ENCODE measurements at places on chromosomes 16 and 17.
A peak's percentile ranks its signal among the peaks of the same experiment; 100 is the strongest.

GRCh38 chr16:85600530-85601271, 12.4 kb upstream of the GSE1 start:
- H3K4me1 ChIP-seq, result peaks cover 10% of the 10 kb centered on the region
- DNase-seq, result no peak
- H3K36me3 ChIP-seq, result peaks cover 7% of the 10 kb centered on the region
- no peak overlapping the region for H3K4me3 ChIP-seq

GRCh38 chr17:17929655-17930380, 42.4 kb downstream of the TOM1L2 start:
- H3K4me1 ChIP-seq, result no peaks in the 10 kb centered on the region
- H3K27me3 ChIP-seq, result no peaks in the 10 kb centered on the region
- H3K4me3 ChIP-seq, result no peak overlapping the region
- no peaks in the 10 kb centered on the region for H3K36me3 ChIP-seq
- DNase-seq, result no peak

DNA sequence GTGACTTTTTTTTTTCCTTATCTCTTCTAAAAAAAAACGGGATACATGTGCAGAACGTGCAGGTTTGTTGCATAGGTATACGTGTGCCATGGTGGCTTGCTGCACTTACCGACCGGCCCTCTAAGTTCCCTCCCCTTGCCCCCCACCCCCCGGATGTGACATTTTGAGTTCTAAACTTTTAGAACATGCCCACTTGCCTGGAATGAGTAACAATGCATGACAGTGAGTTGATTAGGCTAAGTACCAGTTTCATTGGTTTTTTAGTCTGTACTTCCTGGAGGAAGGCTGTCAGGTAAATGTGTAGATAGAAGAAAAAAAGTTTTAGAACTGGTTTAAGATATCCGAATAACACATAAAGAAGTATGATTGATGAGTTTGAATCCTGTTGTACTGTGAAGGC, 4.0 kb downstream of the BPTF start:
- H3K27ac ChIP-seq, result no peak overlapping the region
- peak; percentile 51 for DNase-seq
- no peak overlapping the region for H3K4me3 ChIP-seq
- peaks cover 45% of the 10 kb centered on the region for H3K4me1 ChIP-seq
- peaks cover 2% of the 10 kb centered on the region for H3K36me3 ChIP-seq

- no peak for DNase-seq
- no peaks in the 10 kb centered on the region for H3K36me3 ChIP-seq
- peaks cover 13% of the 10 kb centered on the region for H3K4me1 ChIP-seq
- no peaks in the 10 kb centered on the region for H3K27me3 ChIP-seq
- H3K27ac ChIP-seq, result no peak overlapping the region
Measured at GRCh38 chr16:2956579-2956956, 7.5 kb upstream of the KREMEN2 start.

- no peak overlapping the region for H3K4me3 ChIP-seq
- H3K36me3 ChIP-seq, result no peaks in the 10 kb centered on the region
- H3K27ac ChIP-seq, result no peak overlapping the region
- H3K27me3 ChIP-seq, result peaks cover 8% of the 10 kb centered on the region
- no peak for DNase-seq
- peaks cover 16% of the 10 kb centered on the region for H3K4me1 ChIP-seq
Measured at GRCh38 chr16:814974-815373, 14.4 kb upstream of the GNG13 start.

DNA sequence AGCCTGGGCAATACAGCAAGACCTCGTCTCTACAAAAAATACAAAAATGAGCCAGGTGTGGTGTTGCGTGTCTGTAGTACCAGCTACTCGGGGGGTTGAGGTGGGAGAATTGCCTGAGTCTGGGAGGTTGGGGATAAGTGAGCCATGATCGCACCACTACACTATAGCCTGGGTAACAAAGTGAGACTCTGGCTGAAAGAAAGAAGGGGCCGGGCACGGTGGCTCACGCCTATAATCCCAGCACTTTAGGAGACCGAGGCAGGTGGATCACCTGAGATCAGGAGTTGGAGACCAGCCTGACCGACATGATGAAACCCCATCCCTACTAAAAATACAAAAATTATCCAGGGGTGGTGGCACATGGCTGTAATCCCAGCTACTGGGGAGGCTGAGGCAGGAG, 10.5 kb upstream of the GRB2 start:
- H3K4me3 ChIP-seq, result no peak overlapping the region

- peaks cover 24% of the 10 kb centered on the region for H3K4me1 ChIP-seq
- no peak overlapping the region for H3K4me3 ChIP-seq
- no peak for DNase-seq
- H3K27me3 ChIP-seq, result no peaks in the 10 kb centered on the region
Measured at GRCh38 chr16:88917146-88917914, 50.9 kb upstream of the PABPN1L start.

GRCh38 chr17:70677783-70678647, 508.7 kb downstream of the KCNJ2 start:
- H3K4me1 ChIP-seq, result no peaks in the 10 kb centered on the region
- H3K27me3 ChIP-seq, result no peaks in the 10 kb centered on the region
- H3K36me3 ChIP-seq, result no peaks in the 10 kb centered on the region
- no peak overlapping the region for H3K4me3 ChIP-seq

- no peak overlapping the region for H3K27ac ChIP-seq
- no peaks in the 10 kb centered on the region for H3K4me1 ChIP-seq
- H3K36me3 ChIP-seq, result peaks cover 10% of the 10 kb centered on the region
Measured at GRCh38 chr16:69863401-69864281, 87.5 kb upstream of the CLEC18A start.
